ENCODE measurements at places on chromosomes 3 and 15.

- no peak for DNase-seq
These were observed 19.1 kb upstream of the CHST2 start for GRCh38 chr3:143100451-143100850.

DNA sequence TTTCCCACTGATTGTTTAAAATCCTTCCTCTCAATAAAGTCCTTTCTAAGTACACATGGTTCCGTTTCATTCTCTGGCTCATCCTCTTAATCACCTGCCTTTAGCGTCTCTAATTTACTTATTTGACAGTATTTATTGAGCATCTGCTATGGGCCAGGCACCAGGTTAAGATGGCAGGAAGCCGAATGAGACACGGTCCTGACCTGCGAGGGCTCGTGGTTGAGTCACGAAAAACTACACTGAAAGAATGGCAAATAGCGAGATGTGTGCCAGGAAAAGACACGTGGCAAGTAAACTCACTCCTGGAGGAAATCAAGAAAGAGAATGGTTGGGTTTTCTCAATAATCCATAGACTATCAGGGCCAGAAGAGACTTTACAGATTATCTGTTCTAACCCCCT lies 60.9 kb downstream of the HES1 start:
- DNase-seq = no peak

DNA sequence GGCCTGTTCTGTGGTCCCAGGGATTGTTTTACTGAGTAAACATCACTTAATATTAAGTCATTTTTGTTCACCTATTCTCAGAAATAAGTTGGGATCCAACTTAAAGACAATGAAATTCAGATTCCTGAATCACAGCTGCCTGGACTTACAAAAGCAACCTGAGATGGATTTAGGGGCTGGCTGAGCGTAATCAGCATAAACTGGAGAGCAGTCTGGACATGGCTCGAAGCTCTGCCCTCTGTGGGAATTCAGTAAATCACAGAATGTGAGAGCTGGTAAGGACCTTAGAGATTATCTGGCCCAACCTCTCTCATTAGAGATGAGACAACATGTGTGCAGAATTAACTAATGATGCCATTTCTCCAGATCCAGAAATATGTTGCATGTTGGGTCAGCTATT lies 23.7 kb downstream of the CCDC80 start:
- DNase-seq = no peak

GRCh38 chr3:46705751-46706552 lies 4.8 kb downstream of the TMIE start:
- no peak for DNase-seq

- DNase-seq = no peak
These were observed 39.4 kb downstream of the CLDN18 start for GRCh38 chr3:138049157-138049919.

DNA sequence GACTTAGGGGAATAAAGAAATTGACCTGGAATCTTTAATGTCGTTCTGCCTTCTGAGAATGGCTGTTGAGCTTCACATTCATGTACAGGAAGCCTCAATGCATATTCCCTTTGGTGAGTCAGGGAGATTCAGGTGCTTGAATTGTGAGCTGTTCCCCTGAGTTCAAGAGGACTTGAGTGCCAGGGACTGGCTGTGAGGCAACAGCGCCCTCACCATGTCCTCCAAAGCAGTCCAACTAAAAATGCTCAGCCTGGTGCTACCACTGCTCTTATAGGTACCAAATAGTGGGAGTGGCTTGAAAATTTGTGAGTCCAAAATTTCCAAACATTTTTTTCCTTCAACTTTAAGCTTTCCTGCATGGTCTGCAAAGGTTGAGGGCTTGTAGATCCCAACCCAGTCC lies 54.1 kb downstream of the LEO1 start:
- peak; percentile 6 for DNase-seq

GRCh38 chr3:42849017-42849416 lies 26.7 kb downstream of the CYP8B1 start:
- no peak for DNase-seq

- no peak for DNase-seq
These were observed 98.2 kb upstream of the NR2E3 start for GRCh38 chr15:71712182-71712581.

DNA sequence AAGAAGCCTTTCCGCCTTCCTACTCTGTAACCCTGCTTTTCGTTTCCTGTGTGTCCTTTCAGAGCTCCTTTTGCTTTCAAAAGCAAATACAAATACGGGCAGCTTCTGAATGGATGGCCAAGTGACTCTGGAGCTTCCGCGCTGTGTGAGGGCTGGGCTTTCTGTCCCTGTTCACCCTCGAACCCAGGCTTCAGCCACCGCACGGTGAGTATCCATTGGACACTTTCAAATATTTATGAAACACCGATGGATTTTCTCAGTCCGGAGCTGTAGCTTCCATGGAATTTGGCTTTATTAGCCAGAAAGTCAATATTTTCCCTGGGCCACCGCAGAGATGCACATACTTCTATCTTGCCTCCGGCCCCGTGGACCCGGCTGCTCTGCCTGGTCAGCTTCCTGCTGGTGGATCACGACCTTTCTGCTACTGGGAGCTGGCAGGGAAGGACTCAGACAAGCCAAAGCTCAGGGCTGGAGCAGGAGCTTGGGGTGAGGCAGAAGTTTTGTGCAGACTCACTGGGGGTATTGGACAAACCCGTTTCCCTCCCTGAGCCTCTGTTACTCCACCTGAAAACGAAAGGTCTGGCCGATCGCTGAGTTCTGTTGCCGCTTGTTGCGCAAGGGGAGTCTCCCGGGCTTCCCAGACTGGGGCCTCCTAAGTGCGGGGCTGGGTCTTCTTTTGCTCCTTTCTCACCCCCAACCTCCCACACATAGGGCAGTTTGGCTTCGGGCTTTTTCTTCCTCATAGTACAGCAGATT lies 63.6 kb downstream of the LINGO1 start:
- DNase-seq = no peak

GRCh38 chr15:85897207-85897894 lies 102.6 kb upstream of the KLHL25 start:
- DNase-seq = no peak

GRCh38 chr3:119831941-119832371 lies 50.1 kb downstream of the NR1I2 start:
- DNase-seq = no peak

DNA sequence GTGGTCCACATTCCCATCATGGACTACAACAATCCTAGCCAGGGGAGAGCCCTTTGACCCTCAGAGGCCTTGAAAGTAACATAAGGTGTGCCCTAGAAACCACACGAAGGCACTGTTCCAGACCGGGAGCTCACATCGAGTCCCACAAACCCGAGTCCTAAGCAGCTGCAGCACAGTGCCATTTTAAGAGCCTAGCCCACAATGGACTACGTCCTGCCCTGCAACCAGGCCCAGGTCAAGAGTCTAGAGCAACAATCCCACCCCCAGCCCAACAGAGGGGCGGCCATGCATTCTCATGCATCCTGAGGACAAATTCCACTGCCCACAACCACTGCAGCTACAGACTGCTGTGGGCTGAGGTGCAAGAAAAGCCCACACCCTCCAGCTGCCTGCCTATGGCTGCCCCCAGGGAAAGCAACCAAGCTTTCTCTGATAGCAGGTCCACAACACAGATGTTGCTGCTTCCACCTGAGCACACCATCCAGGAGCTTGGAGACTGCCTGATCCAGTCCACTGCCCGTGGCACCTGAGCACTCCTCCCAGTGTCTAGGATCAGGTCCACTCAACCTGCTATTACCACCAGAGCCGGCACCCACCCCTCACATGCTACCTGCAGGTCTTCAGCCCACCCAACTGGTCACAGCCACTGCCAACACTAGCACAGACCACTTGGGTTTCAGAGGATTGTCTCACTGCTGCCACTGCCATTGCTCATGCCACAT lies 56.8 kb downstream of the IGSF11 start:
- no peak for DNase-seq

DNA sequence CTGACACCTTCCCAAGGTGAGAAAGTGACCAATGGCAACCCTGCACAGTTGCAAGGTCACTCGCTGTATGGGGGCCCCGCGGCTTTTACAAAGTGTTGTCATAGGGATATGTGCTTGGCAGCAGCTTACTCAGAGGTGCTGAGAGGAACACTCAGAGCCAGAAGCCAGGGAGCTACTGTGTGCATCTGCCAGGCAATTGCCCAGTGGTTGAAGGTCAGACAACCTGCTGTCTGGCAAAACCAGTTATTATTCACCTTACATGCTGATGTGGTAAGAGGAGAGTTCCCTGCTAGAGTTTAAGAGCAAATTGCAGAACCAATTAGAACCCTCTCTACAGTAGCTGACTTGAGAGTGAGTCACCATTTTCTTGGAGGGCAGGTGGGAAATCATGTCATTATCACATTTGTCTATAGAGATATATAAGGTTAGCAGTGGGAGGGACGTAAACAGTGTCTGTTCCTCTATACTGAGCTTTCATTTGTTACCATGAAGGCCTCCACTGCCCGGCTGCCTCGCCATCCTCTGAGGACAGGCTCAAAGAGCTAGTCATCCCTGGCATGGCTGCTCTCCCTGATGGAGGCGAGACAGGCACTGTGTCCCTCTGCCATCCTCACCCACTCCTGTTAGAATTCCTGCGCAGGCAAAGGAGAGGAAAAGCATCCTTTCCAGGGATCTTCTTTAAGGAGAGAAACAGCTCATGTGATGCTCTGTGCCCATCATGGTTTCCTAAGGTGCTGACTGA lies 274.4 kb downstream of the PLCL2 start:
- no peak for DNase-seq

GRCh38 chr3:106913111-106913698 lies 464.0 kb upstream of the CCDC54 start:
- DNase-seq = no peak

DNA sequence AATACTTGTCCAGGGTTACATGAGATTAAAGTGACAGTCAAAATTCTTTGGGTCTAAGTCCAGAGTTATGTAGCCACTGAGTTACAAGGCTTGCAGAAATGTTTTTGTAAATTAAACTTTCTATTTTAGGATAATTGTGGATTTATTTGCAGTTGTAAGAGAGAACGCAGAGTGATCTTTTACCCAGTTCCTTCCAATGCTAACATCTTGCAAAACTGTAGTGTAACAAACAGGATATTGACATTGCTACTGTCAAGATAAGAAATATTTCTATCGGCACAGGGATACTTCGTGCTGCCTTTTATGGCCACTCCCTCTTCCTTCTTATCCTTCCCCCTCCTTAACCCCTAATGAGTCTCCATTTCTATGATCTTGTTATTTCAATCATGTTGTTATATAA lies 1022.9 kb downstream of the MCTP2 start:
- no peak for DNase-seq

- no peak for DNase-seq
These were observed 45.2 kb downstream of the ITGA11 start for GRCh38 chr15:68386587-68387288.

DNA sequence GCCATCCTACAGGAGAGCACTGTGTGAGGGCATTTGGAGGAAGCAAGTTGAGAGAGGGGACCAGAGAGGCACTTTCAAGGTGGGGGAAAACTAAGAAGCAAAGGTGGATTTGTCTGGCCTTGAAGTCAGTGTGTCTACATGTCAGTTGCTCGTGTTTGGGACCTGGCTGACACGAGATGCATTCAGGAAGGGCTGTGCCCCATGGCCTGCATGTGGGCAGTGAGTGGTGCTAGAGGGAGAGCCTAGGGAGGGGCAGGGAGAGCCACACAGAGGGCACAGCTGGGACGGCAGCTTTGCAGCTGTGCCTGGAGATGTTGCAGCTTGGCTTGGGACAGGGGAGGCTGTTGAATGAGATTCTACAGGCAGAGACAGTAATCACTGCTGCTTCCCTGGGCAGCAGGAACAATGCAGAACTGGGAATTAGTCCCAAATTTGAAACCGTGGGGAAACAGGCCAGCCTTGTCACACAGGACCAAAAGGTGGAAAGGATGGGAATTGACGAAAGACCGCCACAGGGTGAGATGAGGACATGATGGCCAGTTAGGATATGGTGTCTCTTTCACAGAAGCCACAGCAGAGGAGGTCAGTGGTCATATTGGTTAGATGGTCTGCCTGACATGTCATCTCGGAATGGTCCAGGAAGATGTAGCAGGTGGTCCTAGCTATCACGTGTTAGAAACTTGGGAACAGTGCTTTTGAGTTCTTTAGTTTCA lies 10.0 kb downstream of the SEC61A1 start:
- DNase-seq = no peak

DNA sequence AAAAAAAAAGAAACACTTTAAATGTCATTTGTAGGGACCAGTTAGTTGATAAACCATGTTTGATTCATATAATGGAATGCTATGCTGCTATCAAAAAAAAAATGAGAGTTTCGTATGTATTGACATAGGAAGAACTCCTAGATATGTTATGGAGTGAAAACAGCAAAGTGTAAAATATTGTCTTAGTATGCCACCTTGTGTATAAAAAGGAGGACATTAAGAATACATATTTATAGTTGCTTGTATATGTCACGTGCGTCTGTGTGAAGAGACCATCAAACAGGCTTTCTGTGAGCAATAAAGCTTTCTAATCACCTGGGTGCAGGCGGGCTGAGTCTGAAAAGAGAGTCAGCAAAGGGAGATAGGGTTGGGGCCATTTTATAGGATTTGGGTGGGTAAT lies 39.5 kb downstream of the KBTBD8 start:
- no peak for DNase-seq

GRCh38 chr3:132625613-132626012 lies 28.5 kb downstream of the ACKR4 start:
- no peak for DNase-seq

GRCh38 chr15:56778761-56779160 lies 45.5 kb upstream of the ZNF280D start:
- DNase-seq = no peak

- DNase-seq = no peak
These were observed 146.6 kb downstream of the CHSY1 start for GRCh38 chr15:101105059-101105891.

DNA sequence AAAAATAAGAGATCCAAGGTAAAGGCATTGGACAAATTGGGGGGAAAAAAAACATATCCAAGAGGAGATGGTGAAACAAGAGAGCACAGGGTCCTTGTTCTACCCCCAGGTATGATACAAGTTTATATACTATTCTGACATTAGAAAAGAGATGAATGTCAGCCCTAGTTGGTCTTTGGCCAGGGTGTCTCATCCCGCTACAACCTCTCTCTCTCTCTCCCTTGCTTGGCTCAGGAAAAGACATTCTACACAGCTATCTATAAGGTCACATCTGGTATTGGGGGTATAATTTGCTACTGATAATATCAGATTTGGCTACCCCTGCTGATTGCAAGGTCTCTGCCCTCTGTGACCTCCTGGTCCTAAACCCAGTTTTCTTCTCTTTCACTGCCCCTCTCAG lies 117.2 kb downstream of the GOLIM4 start:
- DNase-seq = no peak

- DNase-seq = no peak
These were observed 220.0 kb upstream of the NANOGP8 start for GRCh38 chr15:35305031-35305550.

- no peak for DNase-seq
These were observed 16.5 kb downstream of the SEMA7A start for GRCh38 chr15:74417225-74417624.

DNA sequence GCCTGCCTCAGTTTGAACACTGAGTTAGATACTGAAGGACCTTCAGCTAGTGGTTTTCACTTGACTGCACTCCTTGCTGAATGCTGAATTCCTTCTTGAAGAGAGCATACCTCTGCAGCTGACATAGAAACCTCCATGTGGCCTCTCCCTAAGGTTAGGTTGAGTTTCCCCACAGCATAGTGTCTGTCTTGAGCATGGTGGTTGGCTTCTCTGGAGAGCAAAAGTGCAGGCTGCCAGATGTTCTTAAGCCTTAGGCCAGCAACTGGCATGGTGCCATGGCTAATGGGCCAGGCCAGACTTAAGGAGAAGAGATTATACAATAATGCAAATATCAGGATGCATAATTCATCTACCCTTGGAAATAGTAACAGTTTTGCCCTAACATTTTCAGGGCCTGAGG lies 545.6 kb upstream of the ZNF385D start:
- DNase-seq = no peak
